Stimulated activated CD8-positive, alpha-beta memory T cell treated with anti-CD3 and anti-CD28 coated beads, Interleukin-2, amount 100 ng/mL, for 48 hours (primary cell): ENCODE measurements at places on chromosomes 7 and 10.

GRCh38 chr10:114547056-114547455 is 111.0 kb downstream of the ABLIM1 start:
- no peak for DNase-seq

DNA sequence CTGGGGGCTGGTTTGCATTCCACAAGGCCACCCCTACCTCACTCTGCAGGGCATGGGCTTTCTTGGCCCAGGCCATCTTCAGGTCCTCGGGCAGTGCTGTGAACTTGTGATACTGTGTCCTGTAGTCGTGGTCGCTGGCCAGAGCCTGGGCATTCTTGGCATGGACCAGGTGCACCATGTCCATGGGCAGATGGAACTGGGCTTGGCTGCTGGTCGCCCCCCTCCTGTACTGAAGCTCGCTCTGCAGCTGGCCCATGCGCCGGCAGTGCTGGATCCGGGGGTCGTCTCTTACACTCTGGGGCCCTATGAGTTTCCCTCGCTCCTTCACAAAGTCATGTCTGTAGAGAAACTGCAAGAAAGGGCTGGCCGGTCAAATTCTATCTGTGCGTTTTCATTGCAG is 51.7 kb downstream of the HABP2 start:
- no peak for DNase-seq

- DNase-seq: no peak
Observed at GRCh38 chr7:53397911-53398310, 362.5 kb downstream of the POM121L12 start.

- no peak for DNase-seq
Observed at GRCh38 chr10:117632406-117632805, 89.9 kb downstream of the EMX2 start.

DNA sequence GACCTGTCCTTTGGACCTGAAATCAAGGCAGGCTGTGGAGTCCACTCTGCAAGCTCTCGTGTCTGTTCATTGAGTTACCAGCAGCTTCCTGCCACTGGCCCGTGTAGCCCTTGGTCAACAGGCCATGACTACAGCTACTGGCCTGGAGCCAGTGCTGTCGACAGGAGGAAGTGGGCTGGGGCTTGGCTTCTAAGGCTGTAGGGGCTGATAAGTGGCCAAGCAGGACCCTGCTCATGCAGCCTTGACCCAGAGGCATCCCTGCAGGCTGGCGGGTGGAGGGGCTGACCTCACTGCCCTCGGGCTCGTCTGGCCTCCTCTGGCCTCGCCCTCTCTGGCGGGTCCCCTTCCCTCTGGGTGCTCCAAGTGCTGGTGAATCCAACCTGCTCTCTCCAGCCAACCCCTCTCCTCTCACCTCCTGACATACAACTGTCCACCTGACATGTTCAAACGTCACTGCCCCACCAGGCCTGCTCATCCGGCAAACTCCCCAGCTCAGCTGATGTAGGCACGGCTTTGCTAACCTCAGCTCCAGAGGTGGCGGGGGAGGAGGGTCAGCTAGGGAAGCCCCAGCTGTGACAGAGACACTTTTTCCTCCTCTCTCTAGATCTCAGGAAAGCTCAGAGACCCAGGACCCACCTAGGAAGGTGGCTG is 188.6 kb upstream of the LYZL2 start:
- no peak for DNase-seq

DNA sequence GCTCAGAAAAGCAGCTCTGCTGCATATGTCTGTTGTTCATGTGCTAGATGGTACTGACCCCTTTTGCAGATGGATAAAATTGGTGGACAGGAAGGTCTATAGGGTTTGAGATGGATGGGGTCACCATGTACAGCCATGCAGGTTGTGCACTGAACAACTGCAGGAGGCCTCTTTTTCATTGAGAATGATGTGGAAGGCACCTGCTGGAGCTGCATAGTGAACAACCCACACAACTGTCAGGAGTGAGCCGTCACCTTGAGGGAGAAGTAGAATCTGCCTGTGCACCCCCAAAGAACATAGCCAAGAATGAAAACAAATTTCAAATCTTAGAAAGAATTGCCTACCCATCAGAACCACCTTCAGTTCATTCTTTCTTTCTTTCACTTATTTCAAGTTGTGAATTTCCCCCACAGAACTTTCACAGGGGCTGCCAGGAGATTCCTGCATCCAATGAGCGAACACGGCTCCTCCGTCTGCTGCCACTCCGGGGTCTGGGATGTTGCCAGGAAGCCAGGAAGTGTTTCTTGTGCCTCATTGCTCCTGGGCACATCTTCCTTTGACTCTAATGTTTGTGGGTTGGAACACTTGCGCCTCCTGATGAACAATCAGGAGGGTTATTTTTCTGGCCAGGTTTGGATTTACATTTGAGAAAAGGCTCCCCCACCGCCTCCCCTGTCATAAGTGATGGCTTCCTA is 53.7 kb upstream of the DOCK1 start:
- DNase-seq: no peak

DNA sequence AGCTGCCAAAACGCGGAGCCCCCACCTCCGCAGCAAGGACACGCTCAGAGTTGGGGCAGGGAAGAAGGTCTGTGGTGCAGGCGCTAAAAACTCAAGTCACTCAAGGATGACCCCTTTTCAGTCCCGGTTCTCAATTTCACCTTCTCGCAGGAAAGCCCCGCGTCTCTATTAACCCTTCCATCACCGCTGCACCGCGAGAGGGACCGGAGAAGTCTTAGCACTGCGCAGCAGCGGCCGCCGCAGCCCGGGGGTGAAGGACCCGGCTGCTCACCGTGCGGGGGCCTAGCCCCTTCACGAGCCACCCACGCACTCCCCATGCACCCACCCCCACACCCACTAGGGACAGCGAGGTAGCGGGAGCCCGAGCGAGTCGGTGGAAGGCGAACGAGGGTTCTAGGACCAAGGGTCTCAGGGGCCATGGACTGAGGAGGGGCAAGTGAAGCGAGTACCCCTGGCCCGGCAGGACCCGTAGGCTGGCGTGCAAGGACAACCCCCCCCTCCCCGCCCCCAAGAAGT is 162.9 kb downstream of the SH3PXD2A start:
- DNase-seq: no peak

GRCh38 chr7:150686030-150686631 is 625 bp downstream of the GIMAP2 start:
- no peak for DNase-seq

- peak; percentile 37 for DNase-seq
Observed at GRCh38 chr10:32367793-32368453, 21.0 kb upstream of the EPC1 start.

DNA sequence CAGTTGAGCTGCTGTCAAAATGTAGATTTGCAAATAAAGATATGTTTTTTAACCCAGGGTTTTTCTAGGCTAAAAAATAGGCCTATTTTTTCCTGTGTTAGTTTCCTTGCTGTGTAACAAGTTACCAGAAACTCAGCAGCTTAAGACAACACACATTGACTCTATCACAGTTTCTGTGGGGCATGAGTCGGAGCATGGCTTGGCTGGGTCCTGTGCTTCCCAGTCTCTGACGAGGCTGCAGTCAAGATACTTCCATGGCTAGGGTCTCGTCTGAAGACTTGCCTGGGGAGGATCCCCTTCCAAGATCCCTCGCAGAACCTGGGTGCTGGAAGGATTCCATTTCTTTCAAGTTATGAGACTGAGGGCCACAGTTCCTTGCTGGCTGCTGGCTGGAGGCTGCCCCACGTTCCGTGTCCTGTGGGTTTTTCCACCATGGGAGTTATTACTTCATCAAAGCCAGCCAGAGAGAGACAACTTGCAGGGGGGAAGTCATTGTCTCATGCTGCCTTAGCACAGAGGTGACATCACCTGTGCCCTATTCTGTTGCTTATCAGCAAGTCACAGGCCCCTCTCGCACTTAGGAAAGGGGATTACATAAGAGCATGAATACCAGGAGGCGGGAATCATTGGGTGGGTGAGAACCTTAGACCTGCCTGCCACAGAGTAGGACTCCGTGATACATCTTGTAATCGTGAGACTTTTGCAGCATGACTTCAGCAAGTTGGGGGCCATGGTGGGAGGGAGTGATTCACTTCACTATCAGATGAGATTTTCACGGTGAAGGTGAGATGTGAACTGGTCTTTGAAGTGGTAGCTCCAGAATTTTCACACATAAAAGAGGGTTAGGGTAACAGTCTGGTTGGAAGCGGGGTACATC is 77.9 kb downstream of the CCNY start:
- DNase-seq: peak; percentile 14

DNA sequence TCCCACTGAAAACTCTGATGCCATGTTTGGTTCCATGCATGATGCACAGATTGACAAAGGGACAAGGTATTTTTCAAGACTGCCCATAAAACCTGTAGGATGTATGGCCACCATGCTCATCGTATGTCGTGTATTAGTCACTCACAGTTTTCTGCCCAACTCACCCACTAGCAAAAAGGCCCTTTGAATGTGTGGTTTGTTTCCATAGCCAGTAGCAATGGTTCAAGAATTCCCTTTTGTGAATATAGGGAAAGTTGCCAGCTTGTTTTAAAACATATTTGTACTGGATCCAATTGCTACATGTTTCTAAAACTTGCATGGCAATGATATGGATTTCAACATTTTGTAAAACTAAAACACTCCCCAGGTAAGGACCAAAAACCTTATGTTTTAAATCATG is 280.9 kb upstream of the YAE1 start:
- no peak for DNase-seq

GRCh38 chr10:44015702-44016500 is 367.2 kb upstream of the ZNF32 start:
- no peak for DNase-seq

DNA sequence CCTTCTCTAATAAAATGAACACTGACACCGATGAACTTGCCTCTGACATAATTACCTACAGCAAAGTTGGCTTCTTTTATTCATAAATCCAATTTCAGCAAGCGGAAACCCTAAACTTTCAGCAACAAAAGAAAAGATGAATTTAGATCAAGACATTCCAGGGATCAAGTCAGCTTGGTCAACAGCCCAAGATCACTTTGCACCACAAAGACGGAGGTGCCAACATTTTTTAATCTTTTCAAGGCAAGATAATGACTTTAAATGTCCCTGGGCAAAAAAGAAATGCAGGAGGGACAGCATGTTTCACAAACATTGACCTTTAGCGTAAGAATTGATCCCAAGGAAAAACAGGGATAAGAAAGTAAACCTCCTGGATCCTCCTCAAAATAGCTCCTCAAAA is 636.9 kb downstream of the PARD3 start:
- DNase-seq: no peak

DNA sequence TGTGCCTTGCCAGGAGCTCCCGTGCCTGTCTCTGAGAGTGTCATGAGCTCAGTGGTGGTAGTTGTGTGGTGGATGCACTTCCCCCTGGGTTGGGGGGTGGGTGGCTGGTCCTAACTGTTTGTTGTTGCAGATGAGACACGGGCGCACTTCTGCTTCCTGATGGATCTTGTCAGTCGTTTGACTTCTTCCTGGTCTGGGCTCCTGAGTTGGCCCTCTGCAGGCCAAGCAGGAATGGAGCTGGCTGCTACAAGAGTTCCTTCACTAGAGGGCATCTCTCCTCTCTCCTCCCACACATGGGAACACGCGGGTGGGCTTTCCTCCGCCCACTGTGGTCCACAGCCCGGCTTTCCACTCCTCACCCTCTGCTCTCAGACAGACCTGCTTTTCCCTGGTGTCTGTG is 82.0 kb downstream of the BMS1 start:
- DNase-seq: no peak

DNA sequence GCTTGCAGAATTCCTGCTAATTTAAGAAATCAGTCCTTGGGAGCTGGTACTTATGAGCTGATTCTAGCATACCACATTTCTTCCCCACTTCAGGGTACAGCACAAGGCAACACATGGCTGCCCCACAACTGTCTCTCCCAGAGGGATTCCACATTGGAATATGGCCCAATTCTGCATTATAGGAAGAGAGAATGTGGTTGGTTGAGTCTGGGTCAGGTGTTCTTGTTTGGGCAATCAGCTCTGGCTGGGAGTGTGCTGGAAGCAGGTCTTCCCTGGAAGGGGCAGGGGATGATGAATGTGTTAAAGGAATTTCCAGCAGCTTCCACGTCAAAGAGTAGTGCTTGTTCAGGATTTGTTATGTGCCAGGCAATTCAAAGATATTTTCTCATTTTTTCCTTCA is 95.7 kb downstream of the BUB3 start:
- DNase-seq: no peak

DNA sequence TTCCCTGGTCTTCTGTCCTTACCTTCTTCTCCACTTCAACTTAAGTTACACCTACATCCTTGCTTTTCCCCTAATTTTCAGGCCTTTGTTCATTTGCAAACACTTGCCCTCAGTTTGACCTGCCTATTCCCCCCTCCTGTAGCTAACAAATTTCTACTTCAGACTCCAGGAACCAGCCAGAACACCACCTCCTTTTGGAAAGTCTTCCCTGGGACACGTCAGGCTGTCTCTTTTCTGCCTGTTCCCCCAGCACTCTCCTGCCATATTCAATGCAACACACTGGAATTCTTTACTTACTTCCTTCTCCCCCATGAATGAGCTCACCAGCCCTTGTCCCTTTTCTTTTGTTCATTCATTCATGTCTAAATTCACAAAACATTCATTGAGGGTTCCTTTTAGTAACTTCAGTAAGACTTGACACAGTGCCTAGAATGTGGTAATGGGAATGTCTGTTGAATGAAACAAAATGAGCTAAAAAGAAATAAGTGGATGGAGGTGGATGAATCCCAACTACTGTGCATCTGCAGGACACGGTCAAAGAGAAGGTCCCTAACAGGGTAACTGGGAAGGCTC is 478.0 kb downstream of the KCNMA1 start:
- no peak for DNase-seq

- no peak for DNase-seq
Observed at GRCh38 chr10:91953600-91954160, 30.1 kb downstream of the BTAF1 start.

DNA sequence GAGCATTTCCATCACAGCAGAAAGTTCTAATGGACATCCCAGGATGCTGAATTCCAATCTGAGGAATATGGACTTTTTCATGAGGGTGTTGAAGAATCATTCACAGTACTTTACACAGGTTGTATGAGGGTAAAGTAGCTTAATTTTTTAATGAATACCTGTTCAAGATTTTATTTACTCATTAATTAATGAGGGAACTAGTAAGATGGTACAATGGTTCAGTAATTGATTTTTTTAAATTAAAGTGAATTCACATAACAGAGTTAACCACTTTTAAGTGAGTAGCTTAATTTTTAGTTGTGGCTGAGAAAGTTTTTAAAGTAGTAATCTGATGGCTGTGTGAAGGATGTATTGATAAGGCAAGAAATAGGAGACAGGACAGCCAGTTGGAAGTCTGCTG is 266.5 kb downstream of the GFRA1 start:
- no peak for DNase-seq

DNA sequence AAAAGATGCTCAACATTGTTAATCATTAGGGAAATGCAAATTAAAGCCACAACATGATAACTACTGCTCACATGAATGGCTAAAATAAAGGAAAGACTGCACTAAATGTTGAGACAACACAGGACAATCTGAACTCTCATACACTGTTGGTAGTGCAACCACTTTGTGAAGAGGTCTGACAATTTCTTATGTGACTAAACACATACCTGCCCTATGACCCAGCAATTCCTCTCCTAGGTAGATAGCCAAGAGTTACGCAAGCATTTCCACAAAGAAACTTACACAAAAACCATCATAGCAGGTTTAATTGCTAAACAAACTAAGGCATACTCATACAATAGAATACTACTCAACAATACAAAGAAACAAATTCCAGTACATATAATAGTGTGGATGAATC is 41.8 kb upstream of the HERPUD2 start:
- no peak for DNase-seq

GRCh38 chr10:133174689-133175263 is 14.8 kb downstream of the KNDC1 start:
- DNase-seq: no peak

- DNase-seq: no peak
Observed at GRCh38 chr7:148939128-148939755, 55.2 kb upstream of the EZH2 start.
